NCI-H510A treated with DMSO at 0.1 percent for 48 hours (cell line): ENCODE measurements at places on chromosomes 12 and 14.
A peak's percentile ranks its signal among the peaks of the same experiment; 100 is the strongest.

DNA sequence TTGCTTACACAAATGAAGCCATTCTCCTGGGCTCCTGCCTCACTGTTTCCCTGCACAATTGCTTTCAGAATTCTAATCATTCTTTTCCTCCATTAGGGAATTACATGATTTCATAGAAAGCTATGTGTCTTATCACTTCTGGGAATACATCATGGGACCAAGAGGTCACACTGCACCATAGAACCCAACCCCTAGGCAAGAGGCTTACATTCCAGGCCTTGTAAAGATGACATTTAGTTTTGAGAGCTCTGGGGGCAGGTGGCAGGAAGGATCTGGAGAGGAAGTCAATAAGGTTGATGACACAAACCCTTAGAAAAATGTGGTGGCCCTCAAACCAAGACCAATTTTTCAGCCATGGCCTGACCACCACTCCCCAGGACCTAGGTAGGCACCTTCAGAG lies 57.1 kb downstream of the NUAK1 start:
- no peak for DNase-seq

DNA sequence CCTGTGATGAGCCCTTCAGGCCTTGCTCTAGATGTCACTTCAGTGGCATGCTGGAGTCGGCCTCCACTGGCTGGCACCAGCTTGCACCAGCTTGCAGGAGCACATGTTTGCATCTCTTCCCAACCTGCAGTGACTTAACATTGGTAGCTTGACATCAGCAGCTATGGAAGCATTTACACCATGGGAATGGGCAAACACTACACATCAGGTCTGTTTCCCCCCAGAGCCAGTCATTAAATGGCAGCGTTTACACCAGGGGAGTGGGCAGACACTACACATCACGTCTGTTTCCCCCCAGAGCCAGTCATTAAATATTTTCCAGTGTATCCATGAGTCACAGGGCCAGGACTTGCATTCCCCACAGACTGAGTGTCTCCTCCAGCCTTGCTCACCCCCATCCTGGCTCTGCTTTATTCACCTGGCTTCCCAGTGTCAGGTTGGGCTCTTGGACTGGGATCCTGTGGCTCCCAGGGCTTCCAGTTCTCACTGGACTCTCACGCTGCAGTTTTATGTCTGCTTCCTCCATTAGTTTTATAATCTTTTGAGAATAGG lies 51.6 kb upstream of the VRK1 start:
- no peak for DNase-seq

- DNase-seq = no peak
These were observed 2.4 kb upstream of the CFAP54 start for GRCh38 chr12:96486751-96487613.

DNA sequence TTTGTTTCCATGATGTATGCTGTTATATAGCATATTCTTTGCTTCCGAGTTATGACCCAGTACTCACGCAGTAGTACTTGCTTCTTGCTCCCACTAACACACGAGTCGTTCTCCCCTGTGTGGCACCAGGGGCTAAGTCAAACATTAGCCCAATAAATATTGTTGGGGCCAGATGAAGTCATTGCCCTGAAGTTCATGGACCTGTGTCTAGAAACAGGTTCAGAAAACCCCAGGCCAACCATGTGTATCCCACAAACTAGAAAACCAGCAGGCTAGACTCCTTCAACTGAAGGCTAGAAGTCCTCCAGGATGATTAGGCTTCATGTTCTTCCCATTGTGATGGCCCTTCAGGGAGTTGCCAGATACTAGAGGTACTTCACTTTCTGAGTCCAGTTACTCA lies 198.2 kb upstream of the RBM19 start:
- no peak for DNase-seq

GRCh38 chr12:10960211-10960610 lies 21.1 kb upstream of the TAS2R14 start:
- DNase-seq = no peak

- peak; percentile 6 for DNase-seq
These were observed 94.2 kb upstream of the FGD4 start for GRCh38 chr12:32305163-32305562.

DNA sequence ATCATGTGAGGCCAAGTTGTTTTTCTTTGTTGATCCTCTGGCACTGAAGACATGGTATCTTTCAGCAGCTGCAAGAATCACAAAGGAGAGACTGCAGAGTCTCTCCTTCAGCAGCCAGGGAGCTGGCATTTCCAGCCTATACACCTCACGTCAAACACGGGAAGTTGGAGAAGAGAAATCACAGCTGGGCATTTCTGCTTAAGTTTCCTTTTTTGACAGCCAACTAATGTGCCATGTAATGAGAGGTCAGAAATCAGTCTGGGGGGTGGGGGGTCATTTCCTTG lies 28.3 kb downstream of the PHLDA1 start:
- DNase-seq = no peak

GRCh38 chr12:111893287-111893686 lies 51.3 kb downstream of the MAPKAPK5 start:
- DNase-seq = no peak

GRCh38 chr14:56115334-56115870 lies 2.8 kb upstream of the PELI2 start:
- DNase-seq = no peak

GRCh38 chr12:70364695-70365397 lies 1.2 kb upstream of the KCNMB4 start:
- no peak for DNase-seq

DNA sequence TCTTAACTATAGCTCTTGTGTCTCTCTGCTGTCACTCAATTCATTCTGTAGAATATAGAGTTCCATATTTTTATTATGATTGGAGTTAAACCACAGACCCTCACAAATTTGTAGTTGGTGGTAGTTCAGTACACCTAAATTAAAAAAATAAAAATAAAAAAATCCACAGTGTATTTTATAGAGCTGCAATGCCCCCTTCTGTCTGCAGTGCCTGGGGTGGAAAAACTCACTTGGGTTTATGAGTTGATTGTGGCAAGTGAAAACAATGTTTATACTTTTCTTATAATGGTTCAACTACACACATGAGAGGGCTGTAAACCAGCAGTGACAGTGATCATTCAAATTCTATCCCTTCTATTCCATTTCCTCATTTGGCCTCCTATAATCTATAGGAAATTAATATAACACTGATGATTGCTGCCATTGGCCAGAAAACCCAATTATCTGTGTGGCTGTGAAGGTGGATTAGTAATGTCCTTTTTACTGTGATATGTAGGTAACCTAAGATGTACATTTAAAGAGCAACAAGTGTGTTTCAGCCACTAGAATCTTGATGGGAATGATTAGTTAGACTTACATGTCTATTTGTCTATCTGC lies 166.9 kb upstream of the LRIG3 start:
- DNase-seq = no peak

GRCh38 chr14:83384253-83384652 lies 1850.6 kb upstream of the SEL1L start:
- DNase-seq = no peak

DNA sequence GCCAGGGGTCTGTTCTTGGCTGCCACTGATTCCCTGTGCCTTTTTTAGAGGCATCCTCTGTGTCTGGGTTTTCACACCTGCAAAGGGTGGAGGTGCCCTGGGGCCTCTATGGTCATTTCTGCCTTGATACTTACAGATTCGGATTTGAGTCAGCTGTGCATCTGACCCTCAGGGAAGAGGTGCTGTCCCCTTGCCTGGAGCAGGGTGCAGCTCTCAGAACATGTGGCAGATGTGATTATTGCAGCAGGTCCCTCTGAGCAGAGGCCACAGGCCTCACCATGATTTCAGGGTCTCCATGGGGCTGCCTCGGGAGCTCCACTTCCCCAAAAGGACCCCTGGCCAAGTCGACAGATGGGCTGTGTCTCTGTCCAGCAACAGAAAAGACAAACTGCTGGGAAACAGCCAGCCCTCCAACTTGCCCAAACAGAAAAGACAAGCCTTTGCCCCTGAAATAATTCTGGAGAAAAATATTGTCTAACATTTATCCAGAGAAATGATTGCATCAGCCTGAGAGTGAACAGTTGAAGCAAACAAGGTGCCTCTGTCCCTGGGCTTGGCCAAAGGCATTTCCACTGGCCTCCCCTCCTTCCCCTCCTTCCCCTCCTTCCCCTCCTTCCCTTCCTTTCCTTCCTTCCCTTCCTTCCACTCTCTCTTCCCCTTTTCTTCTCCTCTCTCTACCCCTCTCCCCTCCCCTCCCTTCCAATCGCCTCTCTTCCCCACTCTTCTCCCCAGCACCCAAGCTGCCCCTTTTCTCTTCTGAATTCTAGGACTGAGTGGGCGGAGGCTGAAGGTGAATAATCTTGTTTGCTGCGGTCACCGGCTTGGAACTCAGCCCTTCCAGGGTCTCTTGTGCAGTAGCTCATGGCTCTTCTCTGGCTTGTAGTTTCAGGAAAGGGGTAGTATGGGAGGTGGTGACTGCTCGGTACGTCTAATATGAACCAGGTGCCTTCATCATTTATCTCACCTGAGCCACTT lies 676 bp downstream of the SERPINA3 start:
- DNase-seq = no peak

DNA sequence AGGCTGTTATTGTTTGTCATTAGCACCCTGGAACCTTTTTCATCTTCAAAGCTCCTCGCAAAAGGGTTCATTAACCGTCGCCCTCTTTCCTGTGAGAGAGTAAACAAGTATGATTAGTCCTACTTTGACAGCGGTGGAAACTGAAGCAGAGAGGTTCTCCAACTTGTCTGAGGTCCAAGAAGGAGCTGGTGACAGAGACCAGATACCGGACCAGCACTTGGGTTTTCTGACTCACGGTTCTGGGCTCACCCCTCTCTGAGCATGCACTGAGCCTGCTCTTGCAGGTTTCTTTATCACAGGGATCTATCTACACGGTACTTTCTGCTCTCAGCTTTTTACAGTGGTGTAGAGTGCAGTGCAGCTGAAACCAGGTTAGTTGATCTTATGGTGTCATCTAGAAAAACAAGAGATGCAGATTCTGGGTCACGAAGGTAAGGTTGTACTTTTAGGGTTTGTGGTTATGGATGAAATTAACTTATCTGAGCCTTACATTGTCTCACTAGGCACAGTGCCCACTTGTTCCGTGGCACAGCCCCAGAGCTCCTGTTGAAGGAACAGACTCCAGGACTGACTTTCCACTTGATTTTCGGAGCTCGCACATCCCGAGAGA lies 62.1 kb downstream of the PPP2R5C start:
- DNase-seq = no peak

DNA sequence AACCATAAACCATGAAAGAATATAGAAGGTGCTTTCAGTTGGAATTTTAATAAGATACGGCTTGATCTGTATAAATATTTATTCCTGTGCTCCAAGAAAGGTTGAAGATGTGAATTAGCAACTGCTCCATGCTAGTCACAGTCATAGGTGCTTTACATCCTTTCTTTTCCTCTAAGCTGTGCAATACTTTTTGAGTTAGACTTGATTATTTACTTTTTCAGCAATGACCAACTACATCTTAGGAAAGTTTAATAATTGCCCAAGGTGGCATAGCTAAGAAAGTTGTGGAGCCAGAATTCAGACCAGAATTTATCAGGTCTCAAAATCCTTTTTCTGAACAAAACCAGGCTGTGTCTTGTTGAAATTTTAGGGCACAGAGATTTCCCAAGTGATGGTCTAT lies 13.7 kb downstream of the TRHDE start:
- DNase-seq = no peak

GRCh38 chr14:82138431-82138830 lies 604.8 kb upstream of the SEL1L start:
- DNase-seq = no peak

DNA sequence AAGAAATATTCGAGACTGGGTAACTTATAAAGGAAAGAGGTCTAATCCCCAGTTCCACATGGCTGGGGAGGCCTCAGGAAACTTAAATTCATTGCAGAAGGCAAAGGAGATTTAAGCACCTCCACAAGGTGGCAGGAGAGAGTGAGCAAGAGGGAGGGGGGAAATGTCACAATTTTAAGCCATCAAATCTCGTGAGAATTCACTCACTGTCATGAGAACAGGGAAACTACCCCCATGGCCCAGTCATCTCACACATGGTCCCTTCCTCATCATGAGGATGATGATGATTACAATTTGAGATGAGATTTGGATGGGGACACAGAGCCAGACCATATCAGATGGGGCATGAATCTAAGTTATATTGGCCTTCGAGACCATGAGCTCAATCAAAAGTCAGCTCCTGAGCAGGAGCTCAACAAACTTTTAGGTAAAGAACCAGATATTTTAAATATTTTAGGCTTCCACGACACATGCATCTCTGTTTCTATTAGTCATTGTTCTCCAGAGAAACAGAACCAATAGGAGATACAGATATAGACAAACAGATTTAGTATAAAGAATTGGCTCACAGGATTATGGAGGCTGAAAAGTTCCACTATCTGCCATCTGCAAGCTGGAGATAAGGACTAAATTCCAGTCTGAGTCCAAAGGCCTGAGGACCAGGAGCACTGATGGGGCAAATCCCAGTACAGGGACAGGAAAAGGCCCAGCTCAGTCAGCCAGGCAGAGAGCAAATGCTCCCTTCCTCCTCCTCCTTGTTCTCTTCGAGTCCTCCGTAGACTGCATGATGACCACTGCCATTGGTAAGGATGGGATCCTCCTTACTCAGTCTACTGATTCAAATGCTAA lies 24.9 kb downstream of the DGLUCY start:
- DNase-seq = no peak

- no peak for DNase-seq
These were observed 278.9 kb upstream of the SOX5 start for GRCh38 chr12:24228371-24228770.

DNA sequence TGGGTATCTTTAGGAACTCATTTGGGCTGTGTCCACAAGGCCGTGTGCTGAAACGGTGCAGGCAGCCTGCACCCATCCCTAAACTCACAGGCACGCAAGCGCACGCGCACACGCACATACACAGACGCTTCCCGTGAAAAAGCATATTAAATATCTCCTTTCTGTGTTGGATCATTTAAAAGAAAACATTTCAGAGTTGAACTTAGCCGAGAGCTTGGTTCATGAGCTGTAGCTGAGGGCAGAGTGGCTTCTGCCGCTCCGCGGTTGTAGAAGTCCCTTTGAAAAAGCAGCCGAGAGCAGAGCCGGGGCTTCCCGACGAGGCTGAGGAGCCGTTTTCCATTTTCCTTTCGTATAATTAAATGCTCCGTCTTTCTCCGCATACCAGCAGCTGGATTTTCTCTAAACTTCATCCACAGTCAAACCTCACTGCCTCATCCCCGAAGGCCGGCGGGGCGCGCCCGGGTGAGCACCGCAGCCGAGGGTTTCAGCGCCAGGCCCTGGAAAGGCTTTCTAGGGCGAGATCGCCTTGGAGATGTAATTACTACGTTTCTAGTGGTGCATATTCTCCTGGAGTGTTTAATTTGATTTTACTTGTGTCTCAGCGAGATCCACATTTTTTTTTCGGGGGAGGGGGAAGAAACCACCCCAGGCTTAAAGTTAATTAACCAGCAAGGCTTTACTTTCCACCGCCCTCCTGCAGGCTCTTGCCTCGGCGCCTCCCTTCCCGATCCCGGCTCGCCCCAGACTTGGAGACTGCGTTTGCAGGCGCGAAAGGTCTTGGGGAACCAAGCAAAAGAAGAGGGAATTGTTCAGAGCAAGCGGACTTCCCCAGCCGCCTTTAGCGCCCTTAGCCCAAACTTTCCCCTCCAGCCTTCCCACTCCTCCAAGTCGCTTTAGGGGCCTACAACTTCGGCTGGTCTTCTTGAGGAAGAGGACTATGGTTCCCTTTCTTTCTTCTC lies 3.0 kb upstream of the HOXC13 start:
- no peak for DNase-seq
